Epithelial cell of proximal tubule (primary cell): ENCODE measurements at places on chromosomes 13 and 19. TPM values are rescaled to one million over a fixed set of nuclear protein-coding genes. Genes with fewer than 3 reads are reported as not detected.

The BCL2L12 gene
- total RNA-seq: 53.3 and 69.8 TPM in 2 replicates

The ATP1A3 gene
- 0.36 TPM in 1 of 2 replicates, not detected in the other for total RNA-seq

The LILRB2 gene
- not detected in 2 replicates for total RNA-seq

The GFY gene
- not detected in 2 replicates for total RNA-seq

The C13orf42 gene
- total RNA-seq: not detected in 2 replicates

The F10 gene
- 0.12 TPM in 1 of 2 replicates, not detected in the other for total RNA-seq

The CAB39L gene
- 5.2 and 7.2 TPM in 2 replicates for total RNA-seq

The C19orf38 gene
- total RNA-seq: 0.72 TPM in 1 of 2 replicates, not detected in the other

The HPN gene
- total RNA-seq: 2.0 TPM in 1 of 2 replicates, not detected in the other

The ALDH16A1 gene
- 41.5 and 44.9 TPM in 2 replicates for total RNA-seq

The FFAR1 gene
- 0.06 TPM in 1 of 2 replicates, not detected in the other for total RNA-seq

The PDX1 gene
- not detected in 2 replicates for total RNA-seq

The TMEM259 gene
- 155 and 193 TPM in 2 replicates for total RNA-seq

The CALR3 gene
- not detected in 2 replicates for total RNA-seq

The FXYD3 gene
- 1.0 TPM in 1 of 2 replicates, not detected in the other for total RNA-seq

The DCAF15 gene
- 49.5 and 52.5 TPM in 2 replicates for total RNA-seq

The CEACAM5 gene
- not detected in 2 replicates for total RNA-seq

The COG3 gene
- total RNA-seq: 13.3 and 15.6 TPM in 2 replicates

The ZNF677 gene
- 8.5 and 25.3 TPM in 2 replicates for total RNA-seq

The KCNRG gene
- 0.14 and 2.5 TPM in 2 replicates for total RNA-seq

The PABPC3 gene
- total RNA-seq: 0.14 and 0.23 TPM in 2 replicates

The EID2 gene
- 12.3 and 20.8 TPM in 2 replicates for total RNA-seq

The PAN3 gene
- 15.0 and 15.5 TPM in 2 replicates for total RNA-seq

The S1PR5 gene
- not detected in 2 replicates for total RNA-seq

The ZBTB45 gene
- 18.2 and 23.7 TPM in 2 replicates for total RNA-seq

The RFPL4AL1 gene
- not detected in 2 replicates for total RNA-seq
